ENCODE measurements at places on chromosomes 1 and 21.

DNA sequence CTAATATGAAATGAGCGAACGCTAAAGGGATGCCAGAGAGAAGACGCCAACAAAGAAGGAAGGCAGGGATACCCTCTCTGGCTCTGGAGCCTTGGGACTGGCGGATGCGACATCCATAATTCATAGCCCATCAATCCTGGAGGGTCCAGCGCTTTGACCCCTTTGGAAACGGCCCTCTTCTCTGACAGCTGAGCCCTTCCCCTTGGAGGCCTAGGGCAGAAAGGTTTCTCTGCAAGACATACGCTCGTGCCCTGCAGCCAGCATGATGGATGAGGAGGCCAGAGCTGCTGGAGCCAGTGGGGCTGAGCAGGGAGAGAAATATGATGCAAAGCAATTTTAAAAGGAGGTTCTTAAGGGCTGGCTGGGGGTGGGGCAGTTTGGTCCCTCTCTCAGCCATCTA, 22.2 kb downstream of the OPTC start:
- DNase-seq, result no peak
- H3K4me1 ChIP-seq, result peaks cover 78% of the 10 kb centered on the region
- no peak overlapping the region for H3K27ac ChIP-seq
- H3K4me3 ChIP-seq, result no peak overlapping the region
- peaks cover 1% of the 10 kb centered on the region for H3K27me3 ChIP-seq
- peaks cover 4% of the 10 kb centered on the region for H3K36me3 ChIP-seq

- DNase-seq, result no peak
- H3K4me3 ChIP-seq, result no peak overlapping the region
- no peaks in the 10 kb centered on the region for H3K36me3 ChIP-seq
- no peak overlapping the region for H3K27ac ChIP-seq
- no peaks in the 10 kb centered on the region for H3K4me1 ChIP-seq
- H3K27me3 ChIP-seq, result peaks cover 20% of the 10 kb centered on the region
Measured at GRCh38 chr1:117580882-117581281, 25.0 kb upstream of the TENT5C start.

DNA sequence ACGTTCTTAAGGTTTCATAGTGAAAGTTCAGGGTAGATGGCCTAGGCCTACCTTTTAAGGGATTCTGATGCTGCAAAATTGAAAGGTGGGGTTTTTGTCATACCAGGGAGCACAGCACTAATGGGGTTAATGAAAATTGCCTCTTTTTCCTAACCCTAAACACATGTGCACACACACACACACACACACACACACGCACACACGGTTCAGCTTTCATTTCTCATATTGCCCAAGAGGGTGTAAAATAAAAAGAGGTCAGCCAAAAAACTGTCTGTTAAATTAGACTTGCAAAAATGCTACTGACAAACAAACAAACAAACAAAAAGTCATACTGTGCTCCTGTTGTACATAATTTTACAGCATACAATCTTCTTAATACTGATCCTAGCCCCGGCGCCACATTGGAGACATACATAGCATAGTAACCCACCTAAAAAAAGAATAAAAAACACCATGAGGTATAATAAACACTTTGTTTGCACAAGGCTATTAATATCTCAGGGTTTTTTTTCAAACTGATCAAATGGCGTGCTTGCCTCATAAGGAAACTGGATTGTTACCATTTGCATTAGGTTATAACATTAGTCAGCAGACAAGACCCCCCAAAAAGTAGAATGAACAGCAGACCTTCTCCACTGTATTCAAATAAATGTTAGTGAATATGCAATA, 69.1 kb downstream of the TGFB2 start:
- peaks cover 7% of the 10 kb centered on the region for H3K36me3 ChIP-seq
- H3K27me3 ChIP-seq, result no peaks in the 10 kb centered on the region
- DNase-seq, result no peak
- peaks cover 40% of the 10 kb centered on the region for H3K4me1 ChIP-seq

DNA sequence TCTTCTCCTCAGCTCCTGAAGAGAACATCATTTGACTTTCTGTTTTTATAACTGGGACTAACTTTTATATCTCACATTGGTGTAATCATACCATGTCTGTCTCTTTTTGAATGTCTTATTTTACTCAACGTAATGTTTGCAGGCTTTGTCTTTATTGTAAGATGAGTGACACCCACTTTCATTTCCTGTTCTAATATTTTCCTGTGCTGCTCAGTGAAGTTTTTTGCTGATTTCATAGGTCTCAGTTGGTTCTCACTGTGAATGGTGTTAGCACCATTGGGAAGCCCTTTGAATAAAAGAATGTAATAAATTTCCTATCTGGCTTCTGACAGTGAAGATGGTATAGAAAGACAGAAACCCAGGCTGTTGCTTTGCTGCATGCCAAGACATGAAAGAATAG, 84.0 kb downstream of the RAVER2 start:
- no peak overlapping the region for H3K4me3 ChIP-seq
- H3K27me3 ChIP-seq, result peaks cover 2% of the 10 kb centered on the region
- no peak for DNase-seq
- H3K27ac ChIP-seq, result no peak overlapping the region
- H3K36me3 ChIP-seq, result 0 out of 2 replicates have a peak, but pooled peaks cover 8% of the 10 kb centered on the region
- peaks cover 7% of the 10 kb centered on the region for H3K4me1 ChIP-seq

DNA sequence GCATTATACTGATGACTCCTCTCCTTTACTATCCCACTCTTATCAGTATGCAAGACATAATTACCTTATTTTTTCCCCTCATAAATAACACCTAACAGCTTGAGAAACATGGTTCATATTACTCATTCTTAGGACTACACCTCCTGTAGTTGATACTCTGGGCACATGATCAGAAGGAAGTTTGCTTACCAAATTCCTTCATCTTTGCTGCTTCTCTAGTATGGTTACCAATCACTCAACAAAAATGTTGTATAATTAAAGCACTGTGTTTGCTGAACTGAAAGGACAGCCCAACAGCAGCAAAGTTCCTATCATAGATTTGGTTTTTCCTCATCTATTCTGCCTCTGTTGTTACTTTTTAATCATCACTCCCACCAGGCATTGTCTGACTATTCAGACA, 586.3 kb downstream of the LRRIQ3 start:
- DNase-seq, result no peak
- H3K4me3 ChIP-seq, result no peak overlapping the region
- no peak overlapping the region for H3K27ac ChIP-seq
- H3K36me3 ChIP-seq, result no peaks in the 10 kb centered on the region
- no peaks in the 10 kb centered on the region for H3K27me3 ChIP-seq
- H3K4me1 ChIP-seq, result no peaks in the 10 kb centered on the region

GRCh38 chr1:96723377-96723776, 1.8 kb downstream of the PTBP2 start:
- H3K4me3 ChIP-seq, result peak overlapping the region; percentile 94
- peaks cover 26% of the 10 kb centered on the region for H3K36me3 ChIP-seq
- no peak for DNase-seq
- peak overlapping the region; percentile 92 for H3K27ac ChIP-seq
- peaks cover 41% of the 10 kb centered on the region for H3K4me1 ChIP-seq

GRCh38 chr1:208557046-208557722, 313.0 kb upstream of the PLXNA2 start:
- DNase-seq, result no peak
- H3K27ac ChIP-seq, result no peak overlapping the region
- peaks cover 11% of the 10 kb centered on the region for H3K4me1 ChIP-seq
- H3K27me3 ChIP-seq, result no peaks in the 10 kb centered on the region
- peaks cover 5% of the 10 kb centered on the region for H3K36me3 ChIP-seq

- H3K27ac ChIP-seq, result no peak overlapping the region
- 0 out of 2 replicates have a peak, but pooled peaks cover 4% of the 10 kb centered on the region for H3K36me3 ChIP-seq
- H3K4me3 ChIP-seq, result no peak overlapping the region
- no peak for DNase-seq
Measured at GRCh38 chr1:58399176-58399575, 147.3 kb downstream of the OMA1 start.

GRCh38 chr1:184635980-184636431, 118.7 kb downstream of the EDEM3 start:
- no peak for DNase-seq
- H3K36me3 ChIP-seq, result no peaks in the 10 kb centered on the region
- no peak overlapping the region for H3K27ac ChIP-seq
- H3K4me1 ChIP-seq, result no peaks in the 10 kb centered on the region
- H3K27me3 ChIP-seq, result peaks cover 15% of the 10 kb centered on the region
- no peak overlapping the region for H3K4me3 ChIP-seq

DNA sequence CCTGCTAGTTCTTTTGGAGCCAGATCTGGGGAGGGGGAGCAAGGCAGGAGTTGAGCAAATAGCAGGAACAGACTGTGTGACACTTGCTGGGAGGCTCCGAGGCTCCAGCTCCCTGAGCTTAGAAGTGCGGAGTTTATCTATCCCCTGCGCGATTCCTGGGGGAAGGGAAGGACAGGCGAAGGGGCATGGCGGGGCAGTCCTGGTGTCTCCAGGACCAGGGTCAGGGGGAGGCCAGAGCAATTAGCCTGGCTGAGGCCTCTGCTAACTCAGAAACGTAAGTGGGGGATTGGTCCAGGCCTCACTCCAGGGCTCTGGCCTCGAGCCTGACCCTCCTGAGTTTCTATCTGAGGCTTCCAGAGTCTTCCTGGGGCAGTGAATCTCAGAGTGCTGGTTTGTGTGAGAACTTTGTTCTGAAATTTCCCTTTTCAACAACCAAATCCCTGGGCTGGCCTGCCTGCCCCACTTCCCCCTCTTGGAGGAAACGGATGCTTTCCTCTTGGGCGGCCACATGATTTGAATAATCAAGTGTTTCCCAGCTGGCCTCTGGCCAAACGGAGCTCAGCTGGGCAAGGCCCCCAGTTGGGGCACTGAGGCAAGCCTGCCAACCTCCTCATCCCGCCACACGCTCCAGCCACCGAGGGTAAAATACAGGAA, 15.6 kb downstream of the ALPL start:
- H3K4me3 ChIP-seq, result no peak overlapping the region
- peaks cover 10% of the 10 kb centered on the region for H3K27me3 ChIP-seq
- DNase-seq, result no peak
- no peak overlapping the region for H3K27ac ChIP-seq
- H3K36me3 ChIP-seq, result no peaks in the 10 kb centered on the region

All from HFFc6 (cell line).